ENCODE measurements at places on chromosomes 7 and 10. TPM values are rescaled to one million over a fixed set of nuclear protein-coding genes. Genes with fewer than 3 reads are reported as not detected.

DNA sequence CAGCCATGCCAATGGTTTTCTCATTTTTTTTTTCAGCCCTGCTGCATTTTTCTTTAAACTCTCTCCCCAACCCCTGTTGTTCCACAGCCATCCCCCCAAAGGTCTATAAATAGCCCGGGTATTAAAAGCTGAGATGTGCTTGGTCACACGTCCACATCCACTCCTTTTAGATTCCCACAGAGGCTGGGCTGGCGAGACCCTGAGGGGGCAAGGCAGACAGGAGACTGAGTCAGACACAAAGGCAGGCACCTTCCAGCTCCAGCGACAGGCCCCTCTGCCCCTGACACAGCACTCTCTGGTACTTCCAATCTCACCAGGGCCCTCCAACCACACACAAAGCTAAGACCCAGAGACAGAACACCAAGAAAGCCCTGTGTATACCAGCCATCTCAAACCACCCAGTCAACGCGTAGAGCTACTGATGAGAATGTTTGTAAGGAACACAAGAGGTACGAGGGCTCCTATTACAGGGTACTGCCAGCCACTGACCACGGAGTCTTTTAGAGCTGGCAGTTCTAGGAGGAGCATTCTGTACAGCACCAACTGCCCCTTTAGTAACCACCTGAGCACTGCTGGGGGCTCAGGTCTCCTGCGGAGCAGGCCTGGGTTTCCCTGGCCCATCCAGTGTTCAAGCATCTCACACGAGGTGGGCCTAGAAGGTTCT, 64.2 kb upstream of the DDC start:
- peaks cover 9% of the 10 kb centered on the region for H3K4me1 ChIP-seq
- no peaks in the 10 kb centered on the region for H3K27me3 ChIP-seq
- H3K36me3 ChIP-seq = no peaks in the 10 kb centered on the region
- H3K4me3 ChIP-seq = no peak overlapping the region

DNA sequence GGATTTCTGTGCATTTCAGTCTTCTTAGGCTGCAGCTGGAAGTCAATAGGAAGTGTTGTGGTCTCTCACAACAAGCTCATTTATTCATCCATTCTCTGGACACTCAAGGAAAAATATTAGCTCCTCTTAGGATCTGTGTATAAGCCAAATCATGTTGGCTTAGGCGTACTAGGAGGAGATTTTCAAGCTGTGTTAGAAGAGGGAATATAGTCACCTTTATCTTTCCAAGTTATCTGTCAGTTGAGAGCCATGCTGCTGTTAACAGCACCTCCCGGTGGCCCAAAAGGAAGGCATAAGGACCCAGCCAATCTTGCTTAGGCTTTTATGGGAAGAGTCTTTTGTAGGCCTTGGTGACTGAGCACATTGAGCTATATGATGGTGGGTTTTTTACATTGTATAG, 220.0 kb downstream of the LRMDA start:
- no peak overlapping the region for H3K27ac ChIP-seq
- peak; percentile 13 for DNase-seq
- H3K27me3 ChIP-seq = no peaks in the 10 kb centered on the region
- no peaks in the 10 kb centered on the region for H3K36me3 ChIP-seq

DNA sequence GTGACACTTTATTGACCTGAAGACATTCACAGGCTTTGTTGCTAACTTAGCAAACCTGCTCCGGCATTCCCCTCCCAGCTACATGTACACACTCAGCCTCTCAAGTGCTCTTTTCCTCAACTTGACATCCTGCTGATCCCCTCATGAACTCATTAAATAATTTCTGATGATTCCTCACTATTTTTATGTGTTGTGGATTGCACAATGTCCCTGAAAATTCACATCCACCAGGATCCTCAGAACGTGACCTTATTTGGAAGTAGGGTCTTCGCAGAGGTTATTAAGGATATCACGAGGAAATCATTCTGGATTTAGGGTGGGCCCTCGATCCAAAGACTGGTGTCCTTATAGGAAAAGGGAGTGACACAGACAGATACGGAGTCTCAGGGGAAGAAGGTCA, 27.3 kb downstream of the FIGNL1 start:
- DNase-seq = no peak
- H3K27ac ChIP-seq = no peak overlapping the region
- no peak overlapping the region for H3K4me3 ChIP-seq
- 0 out of 2 replicates have a peak, but pooled peaks cover 1% of the 10 kb centered on the region for H3K27me3 ChIP-seq
- H3K36me3 ChIP-seq = no peaks in the 10 kb centered on the region
- H3K4me1 ChIP-seq = peaks cover 22% of the 10 kb centered on the region

DNA sequence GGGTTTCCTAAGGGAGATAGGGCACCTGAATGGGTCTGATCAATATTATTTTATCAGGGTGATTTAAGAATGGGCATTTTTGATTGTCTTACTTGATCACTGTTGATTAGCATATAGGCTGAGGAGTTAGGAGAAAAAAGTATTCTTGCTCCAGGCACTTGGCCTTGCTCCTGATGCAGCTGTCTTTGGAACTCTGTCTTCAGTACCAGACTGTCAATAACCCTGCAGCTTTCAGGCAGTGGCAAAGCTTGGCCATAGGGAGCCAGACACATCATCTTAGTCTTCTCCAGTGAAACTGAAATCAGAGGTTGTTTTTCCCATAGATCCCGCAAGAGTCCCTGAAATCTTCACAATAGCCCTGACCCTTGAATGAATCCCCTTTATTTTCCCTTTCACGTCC, 47.2 kb downstream of the EXOC4 start:
- DNase-seq = no peak
- H3K27ac ChIP-seq = no peak overlapping the region
- no peaks in the 10 kb centered on the region for H3K4me1 ChIP-seq

DNA sequence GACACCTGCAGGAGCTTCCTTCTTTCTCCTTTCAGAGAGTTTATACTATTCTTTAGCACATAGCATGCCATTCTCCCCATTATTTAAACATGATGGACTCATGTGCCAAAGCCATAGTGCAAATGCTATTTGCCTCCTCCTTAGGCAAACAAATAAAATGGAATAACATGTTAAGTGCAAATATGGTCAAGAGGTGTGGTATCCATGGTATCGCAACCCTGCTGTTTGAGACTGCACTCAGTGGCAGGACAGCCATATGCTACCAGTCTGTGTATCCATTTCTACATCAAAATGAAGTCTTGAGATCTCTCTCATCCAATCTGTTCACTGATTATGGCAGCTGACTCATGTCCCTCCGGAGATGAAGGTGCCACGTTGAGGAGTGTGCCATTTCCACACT, 22.8 kb downstream of the HEPACAM2 start:
- H3K27me3 ChIP-seq = no peaks in the 10 kb centered on the region
- H3K4me1 ChIP-seq = no peaks in the 10 kb centered on the region
- no peak overlapping the region for H3K27ac ChIP-seq
- DNase-seq = no peak
- no peaks in the 10 kb centered on the region for H3K36me3 ChIP-seq
- H3K4me3 ChIP-seq = no peak overlapping the region

The SLC16A9 gene
- total RNA-seq = 0.07 TPM

The CPA2 gene
- not detected for total RNA-seq

Data from HepG2 (cell line).